Keratinocyte (primary cell): ENCODE measurements at places on chromosomes 16 and 17.

DNA sequence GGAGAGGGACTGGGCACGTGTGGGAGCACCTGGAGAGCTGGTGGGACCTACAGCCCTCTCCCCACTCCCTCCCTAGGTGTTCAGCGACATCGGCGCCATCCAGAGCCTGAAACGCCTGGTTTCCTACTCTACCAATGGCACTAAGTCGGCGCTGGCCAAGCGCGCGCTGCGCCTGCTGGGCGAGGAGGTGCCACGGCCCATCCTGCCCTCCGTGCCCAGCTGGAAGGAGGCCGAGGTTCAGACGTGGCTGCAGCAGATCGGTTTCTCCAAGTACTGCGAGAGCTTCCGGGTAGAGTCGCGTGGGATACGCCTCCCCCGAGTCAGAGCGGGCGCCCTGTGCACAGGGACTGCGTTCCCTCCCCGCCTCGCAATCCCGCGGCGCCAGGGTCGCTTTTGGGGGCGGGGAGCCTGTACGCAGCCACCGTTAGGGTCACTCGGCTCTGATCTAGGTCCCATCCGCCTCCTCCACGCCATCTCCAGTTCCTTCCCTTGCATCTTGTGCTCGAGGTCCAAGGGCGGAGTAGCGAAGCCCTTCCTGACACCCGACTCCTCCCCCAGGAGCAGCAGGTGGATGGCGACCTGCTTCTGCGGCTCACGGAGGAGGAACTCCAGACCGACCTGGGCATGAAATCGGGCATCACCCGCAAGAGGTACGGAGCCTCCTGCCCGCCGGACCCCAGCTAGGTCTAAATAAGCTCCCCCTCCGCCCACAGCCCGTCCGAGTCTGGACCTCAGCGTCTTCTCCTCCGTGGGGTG lies 13.0 kb downstream of the SARM1 start:
- H3K27me3 ChIP-seq: peaks cover 36% of the 10 kb centered on the region
- H3K36me3 ChIP-seq: no peaks in the 10 kb centered on the region
- H3K4me3 ChIP-seq: peak overlapping the region; percentile 63
- no peak for DNase-seq
- H3K27ac ChIP-seq: no peak overlapping the region

DNA sequence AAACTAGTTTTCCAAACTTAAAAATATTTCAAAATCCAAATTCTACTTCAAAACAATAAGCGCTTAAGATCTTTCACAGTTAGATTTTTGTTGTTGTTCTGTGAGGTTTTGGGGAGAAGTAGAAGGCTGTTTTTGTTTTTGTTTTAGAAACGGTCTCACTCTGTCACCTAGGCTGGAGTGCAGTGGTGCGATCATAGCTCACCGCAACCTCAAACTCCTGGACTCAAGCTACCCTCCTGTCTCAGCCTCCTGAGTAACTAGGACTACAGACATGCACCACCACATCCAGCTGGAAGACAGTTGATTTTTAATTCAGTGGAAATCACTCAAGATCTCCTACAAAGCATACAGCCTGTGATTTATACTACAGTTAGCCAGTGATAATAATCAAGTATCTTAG lies 2.7 kb downstream of the SHCBP1 start:
- DNase-seq: no peak
- no peaks in the 10 kb centered on the region for H3K27me3 ChIP-seq
- no peak overlapping the region for H3K4me3 ChIP-seq
- peaks cover 8% of the 10 kb centered on the region for H3K36me3 ChIP-seq
- peaks cover 3% of the 10 kb centered on the region for H3K4me1 ChIP-seq

GRCh38 chr17:63722403-63722802 lies 19.2 kb downstream of the STRADA start:
- H3K4me3 ChIP-seq: no peak overlapping the region
- H3K4me1 ChIP-seq: no peaks in the 10 kb centered on the region
- no peak overlapping the region for H3K27ac ChIP-seq

GRCh38 chr17:49916854-49917515 lies 52.0 kb upstream of the DLX4 start:
- H3K36me3 ChIP-seq: no peaks in the 10 kb centered on the region
- no peak for DNase-seq
- no peaks in the 10 kb centered on the region for H3K4me1 ChIP-seq
- H3K4me3 ChIP-seq: no peak overlapping the region

DNA sequence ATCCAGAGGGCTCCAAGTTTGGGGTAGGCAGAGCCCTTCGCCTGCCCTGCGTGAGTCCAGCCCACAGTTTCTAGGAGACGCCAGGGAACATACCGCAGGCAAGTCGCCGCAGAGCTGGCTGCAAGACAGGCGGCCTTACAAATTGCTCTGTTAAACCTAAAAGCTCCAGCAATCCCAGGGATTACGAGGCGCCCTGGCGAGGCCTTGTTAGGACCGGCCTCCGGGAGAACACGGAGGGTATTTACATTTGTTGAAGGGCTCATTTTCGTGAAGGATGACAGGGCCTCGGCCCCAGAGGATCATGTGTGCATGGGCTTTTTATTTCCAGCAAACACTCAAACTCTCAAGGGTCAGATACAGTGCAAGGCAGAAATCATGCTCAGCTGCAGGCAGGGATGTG lies 77.6 kb upstream of the FOXF1 start:
- H3K4me3 ChIP-seq: no peak overlapping the region
- DNase-seq: no peak
- H3K4me1 ChIP-seq: no peaks in the 10 kb centered on the region
- H3K36me3 ChIP-seq: no peaks in the 10 kb centered on the region

GRCh38 chr17:66165537-66166123 lies 26.3 kb downstream of the CEP112 start:
- no peaks in the 10 kb centered on the region for H3K27me3 ChIP-seq
- H3K36me3 ChIP-seq: no peaks in the 10 kb centered on the region
- H3K4me1 ChIP-seq: no peaks in the 10 kb centered on the region
- H3K27ac ChIP-seq: no peak overlapping the region
- no peak overlapping the region for H3K4me3 ChIP-seq

GRCh38 chr17:7515911-7516610 lies 31.9 kb downstream of the POLR2A start:
- H3K27me3 ChIP-seq: no peaks in the 10 kb centered on the region
- H3K27ac ChIP-seq: no peak overlapping the region
- H3K4me3 ChIP-seq: no peak overlapping the region
- peaks cover 29% of the 10 kb centered on the region for H3K36me3 ChIP-seq

DNA sequence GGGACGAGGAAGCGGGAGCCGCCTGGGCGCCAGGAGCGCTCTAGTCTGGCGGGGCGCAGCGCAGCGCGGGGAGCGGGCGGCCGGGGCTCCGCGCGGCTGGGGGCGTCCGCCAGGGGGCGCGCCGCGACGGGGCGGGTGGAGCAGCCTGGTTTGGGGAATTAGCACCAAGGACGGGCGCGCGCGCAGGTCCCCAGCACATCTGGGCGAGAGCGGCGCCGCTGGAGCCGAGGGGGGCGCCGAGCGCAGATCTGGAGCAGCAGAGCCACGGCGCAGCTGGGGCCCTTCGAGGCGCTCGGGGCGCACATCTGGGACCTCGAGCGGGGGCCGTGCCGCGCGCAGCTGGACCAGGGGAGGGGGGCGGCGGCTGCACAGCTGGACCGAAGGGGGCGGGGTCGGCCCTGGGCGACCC lies at the start of gene NXPH3:
Gene NXPH3, plus strand, starts transcription at position 193 of the 409 bp plus-strand sequence. CDS start 349 bp downstream, outside the sequence.
- H3K27me3 ChIP-seq: peaks cover 45% of the 10 kb centered on the region
- no peaks in the 10 kb centered on the region for H3K36me3 ChIP-seq
- H3K27ac ChIP-seq: no peak within 1 kb of the TSS
- DNase-seq: no peak
- H3K4me3 ChIP-seq: peak within 1 kb of the TSS; percentile 79

GRCh38 chr17:52147431-52147830 lies 11.1 kb downstream of the CA10 start:
- H3K4me3 ChIP-seq: no peak overlapping the region
- peak overlapping the region; percentile 75 for H3K27ac ChIP-seq
- H3K36me3 ChIP-seq: no peaks in the 10 kb centered on the region
- H3K4me1 ChIP-seq: peaks cover 63% of the 10 kb centered on the region
- no peaks in the 10 kb centered on the region for H3K27me3 ChIP-seq

GRCh38 chr16:2033057-2033908 lies 6.6 kb downstream of the NHERF2 start:
- no peaks in the 10 kb centered on the region for H3K27me3 ChIP-seq
- no peak overlapping the region for H3K27ac ChIP-seq
- peaks cover 9% of the 10 kb centered on the region for H3K4me1 ChIP-seq
- no peak overlapping the region for H3K4me3 ChIP-seq

DNA sequence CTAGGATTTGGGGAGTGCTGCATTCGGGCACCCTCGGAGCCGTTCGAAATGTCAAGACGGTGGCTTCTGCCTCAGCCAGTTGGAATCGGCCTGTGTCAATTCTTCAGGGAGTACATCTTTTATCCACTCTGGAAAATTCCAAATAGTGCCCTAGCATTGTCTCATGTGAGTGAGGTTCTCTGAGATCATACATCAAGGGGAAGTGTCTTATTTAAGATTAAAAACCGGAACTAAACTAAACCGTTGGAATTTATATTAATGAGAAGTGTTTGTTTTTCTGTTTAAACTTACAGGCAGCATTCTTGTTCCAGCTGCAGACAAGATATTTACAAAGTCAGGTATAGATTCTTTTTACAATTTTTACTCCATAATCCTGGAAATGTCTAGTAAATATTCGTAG lies 56.8 kb downstream of the SLC47A1 start:
- peaks cover 10% of the 10 kb centered on the region for H3K27me3 ChIP-seq
- no peak for DNase-seq
- H3K36me3 ChIP-seq: no peaks in the 10 kb centered on the region
- H3K4me1 ChIP-seq: no peaks in the 10 kb centered on the region
- no peak overlapping the region for H3K4me3 ChIP-seq

DNA sequence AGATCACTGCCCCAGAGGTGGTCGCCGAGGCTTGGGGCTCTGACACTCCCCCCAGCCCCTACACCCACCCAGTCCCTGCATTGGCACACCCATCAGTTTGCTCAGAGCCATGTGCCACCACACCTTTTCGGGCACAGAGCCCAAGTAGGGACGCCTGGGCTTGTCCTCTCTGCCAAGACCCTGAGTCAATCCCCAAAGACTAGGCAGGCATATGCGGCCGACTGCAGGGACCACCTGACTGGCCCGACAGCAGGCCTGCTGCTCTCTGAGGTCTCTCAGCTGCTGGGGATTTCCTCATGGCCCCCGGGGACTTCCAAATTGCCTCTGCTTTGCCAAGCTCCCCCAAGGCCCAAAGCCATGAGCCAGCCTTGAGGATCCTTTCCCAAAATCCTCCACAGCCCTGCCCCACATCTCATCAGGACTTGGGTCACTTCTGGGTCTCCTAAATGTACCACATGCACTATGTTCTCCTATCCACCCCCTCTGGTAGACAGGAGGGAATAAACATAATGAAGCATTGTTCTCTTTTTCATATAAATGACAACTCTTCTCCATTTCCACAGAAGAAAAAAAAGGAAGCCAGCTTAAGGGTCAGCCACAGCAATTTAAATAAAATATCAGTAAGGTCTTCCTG lies 30.6 kb downstream of the MYO18A start:
- DNase-seq: peak; percentile 87
- peaks cover 82% of the 10 kb centered on the region for H3K4me1 ChIP-seq
- H3K27ac ChIP-seq: peak overlapping the region; percentile 89
- no peak overlapping the region for H3K4me3 ChIP-seq

GRCh38 chr16:57123974-57124674 lies 31.7 kb downstream of the CPNE2 start:
- H3K4me1 ChIP-seq: no peaks in the 10 kb centered on the region
- H3K27me3 ChIP-seq: no peaks in the 10 kb centered on the region
- H3K27ac ChIP-seq: no peak overlapping the region
- no peak overlapping the region for H3K4me3 ChIP-seq
- no peak for DNase-seq
- no peaks in the 10 kb centered on the region for H3K36me3 ChIP-seq

- no peak for DNase-seq
- no peaks in the 10 kb centered on the region for H3K36me3 ChIP-seq
- peaks cover 18% of the 10 kb centered on the region for H3K4me1 ChIP-seq
- H3K27me3 ChIP-seq: no peaks in the 10 kb centered on the region
- H3K27ac ChIP-seq: no peak overlapping the region
Measured at GRCh38 chr17:50767030-50767429, 288 bp downstream of the ANKRD40CL start.

DNA sequence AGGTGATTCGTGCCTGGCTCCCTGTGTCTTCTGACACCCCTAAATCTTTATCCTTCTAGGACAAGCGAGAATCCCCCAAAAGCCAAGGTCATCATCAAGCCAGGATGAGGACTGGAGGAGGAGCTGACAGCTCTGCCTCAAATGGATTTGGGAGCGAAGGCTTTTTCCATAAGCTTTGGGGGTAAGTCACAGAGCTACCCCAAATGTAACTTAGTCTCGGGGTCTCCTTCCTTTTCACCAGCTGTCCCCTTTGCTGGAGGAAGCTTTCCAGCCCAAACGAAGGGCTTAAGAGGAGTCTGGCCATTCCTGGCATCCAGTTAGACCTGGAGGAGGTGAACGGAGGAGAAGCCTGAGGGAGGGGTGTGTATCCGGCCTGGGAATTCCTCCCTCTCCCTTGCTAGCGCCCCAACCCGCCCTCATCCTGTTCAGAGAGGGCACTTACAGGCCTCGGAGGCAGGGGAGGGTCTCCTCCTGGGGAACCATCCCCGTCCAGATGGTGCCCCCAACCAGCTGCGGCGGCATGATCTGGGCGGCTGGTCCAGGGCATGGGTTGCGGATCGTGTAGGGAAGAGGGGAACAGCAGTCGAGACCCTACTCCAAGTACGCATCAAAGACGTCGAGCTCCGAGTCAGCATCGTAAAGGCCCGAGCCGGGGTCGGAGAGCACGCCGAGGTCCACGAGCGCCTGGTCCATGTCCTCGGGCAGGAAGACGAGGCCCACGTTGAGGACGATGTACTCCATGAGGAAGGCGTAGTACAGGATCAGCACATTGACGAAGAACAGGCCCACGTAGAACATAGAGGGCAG lies 938 bp downstream of the DEXI start:
- H3K4me1 ChIP-seq: peaks cover 52% of the 10 kb centered on the region
- H3K27ac ChIP-seq: peak overlapping the region; percentile 38
- DNase-seq: no peak
- peaks cover 23% of the 10 kb centered on the region for H3K36me3 ChIP-seq
- H3K4me3 ChIP-seq: peak overlapping the region; percentile 80
- no peaks in the 10 kb centered on the region for H3K27me3 ChIP-seq

DNA sequence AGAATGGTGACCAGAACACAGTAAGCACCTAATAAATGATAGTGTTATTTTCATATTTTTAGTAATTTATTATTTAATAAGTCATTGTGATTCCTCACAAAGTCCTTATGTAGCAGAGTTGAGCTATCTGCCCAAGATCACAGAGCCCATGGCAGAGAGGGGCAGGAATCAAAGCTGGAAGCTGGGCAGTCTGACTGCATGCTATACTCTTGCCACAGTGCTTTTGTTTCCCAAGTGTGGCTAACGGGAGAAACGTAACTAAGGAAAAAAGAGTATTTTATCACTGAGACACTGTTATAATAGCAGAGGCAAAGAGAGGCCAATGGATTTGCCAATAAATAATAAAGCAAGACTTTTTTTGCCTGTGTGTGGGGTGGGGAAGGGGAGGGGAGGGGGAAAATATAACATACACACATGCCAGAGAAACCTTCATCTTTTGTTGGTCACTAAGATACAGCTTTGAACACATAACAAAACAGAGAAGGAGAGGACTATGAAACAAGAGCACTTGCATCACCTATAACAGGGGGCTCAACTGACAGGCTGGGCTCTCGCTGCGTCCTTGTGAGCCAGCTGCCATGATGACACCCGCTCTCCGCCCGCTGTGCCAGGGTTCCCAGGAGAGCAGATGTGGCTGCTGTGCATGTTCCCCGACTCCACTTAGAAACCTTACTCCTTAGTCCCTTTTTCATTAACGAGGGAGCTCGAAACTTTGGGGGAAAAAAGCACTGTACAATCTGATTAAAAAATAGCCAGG lies 10.1 kb downstream of the CSNK2A2 start:
- H3K4me3 ChIP-seq: no peak overlapping the region
- no peak for DNase-seq
- H3K4me1 ChIP-seq: no peaks in the 10 kb centered on the region
- no peak overlapping the region for H3K27ac ChIP-seq
- peaks cover 28% of the 10 kb centered on the region for H3K36me3 ChIP-seq
